ENCODE measurements at places on chromosomes 5 and 9. TPM values are rescaled to one million over a fixed set of nuclear protein-coding genes. Genes with fewer than 3 reads are reported as not detected.

RNF180 gene
- total RNA-seq, result 43.2 TPM

MAMDC2 gene
- 20.3 TPM for total RNA-seq

HK3 gene
- total RNA-seq, result 1.9 TPM

APBA1 gene
- total RNA-seq, result 24.6 TPM

NR3C1 gene
- 55.9 TPM for total RNA-seq

NUTM2G gene
- not detected for total RNA-seq

SV2C gene
- 3.1 TPM for total RNA-seq

IER5L gene
- total RNA-seq, result 11.9 TPM

ANKH gene
- total RNA-seq, result 50.7 TPM

MAML1 gene
- 33.5 TPM for total RNA-seq

NIPAL4 gene
- not detected for total RNA-seq

IFNB1 gene
- not detected for total RNA-seq

SLCO6A1 gene
- total RNA-seq, result not detected

IL13 gene
- total RNA-seq, result not detected

CCDC69 gene
- total RNA-seq, result 3.8 TPM

PCDHB13 gene
- 11.2 TPM for total RNA-seq

PCDHAC2 gene
- total RNA-seq, result 39.0 TPM

PCDHA1 gene
- total RNA-seq, result 0.71 TPM

CNTRL gene
- 38.8 TPM for total RNA-seq

GCNT1 gene
- total RNA-seq, result 15.8 TPM

OTP gene
- not detected for total RNA-seq

SLC36A3 gene
- not detected for total RNA-seq

FOXD4L3 gene
- not detected for total RNA-seq

DMGDH gene
- 3.5 TPM for total RNA-seq

FBN2 gene
- total RNA-seq, result 145 TPM

AGXT2 gene
- total RNA-seq, result not detected

SPATA6L gene
- total RNA-seq, result 4.7 TPM

ASS1 gene
- total RNA-seq, result 52.0 TPM

ENTREP1 gene
- 16.7 TPM for total RNA-seq

TLN1 gene
- total RNA-seq, result 160 TPM

MCIDAS gene
- not detected for total RNA-seq

FOXD1 gene
- total RNA-seq, result 3.8 TPM

PGGT1B gene
- 22.5 TPM for total RNA-seq

CENPH gene
- total RNA-seq, result 9.8 TPM

PTCH1 gene
- 49.8 TPM for total RNA-seq
